ENCODE measurements at places on chromosomes 5 and 9.

DNA sequence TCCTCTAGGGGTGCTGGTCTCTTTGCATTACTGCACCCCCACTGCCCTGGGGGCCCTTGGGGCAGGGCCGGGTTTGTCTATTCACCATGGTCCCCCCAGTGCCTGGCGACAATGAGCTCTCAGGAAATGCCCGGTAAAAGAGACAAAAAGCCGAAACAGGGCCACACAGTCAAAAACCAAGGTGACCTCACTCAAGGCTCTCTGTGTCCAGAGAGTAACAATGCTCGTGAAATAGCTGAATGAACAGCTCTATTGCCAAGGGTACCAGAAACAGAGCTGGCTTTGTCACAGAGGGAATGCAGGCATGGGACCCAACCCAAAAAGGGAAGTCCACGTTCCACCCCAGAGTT lies 16.0 kb downstream of the SH3PXD2B start:
- no peak for DNase-seq

- DNase-seq, result no peak
Measured at GRCh38 chr5:175131432-175131831, 312.6 kb downstream of the DRD1 start.

- DNase-seq, result peak; percentile 19
Measured at GRCh38 chr9:78439190-78439865, 142.4 kb downstream of the PSAT1 start.

GRCh38 chr9:127370147-127370579 lies 26.8 kb upstream of the SLC2A8 start:
- no peak for DNase-seq

- no peak for DNase-seq
Measured at GRCh38 chr5:134177369-134178095, 782 bp upstream of the SKP1 start.

- DNase-seq, result no peak
Measured at GRCh38 chr5:80291761-80292160, 28.0 kb upstream of the SPZ1 start.

DNA sequence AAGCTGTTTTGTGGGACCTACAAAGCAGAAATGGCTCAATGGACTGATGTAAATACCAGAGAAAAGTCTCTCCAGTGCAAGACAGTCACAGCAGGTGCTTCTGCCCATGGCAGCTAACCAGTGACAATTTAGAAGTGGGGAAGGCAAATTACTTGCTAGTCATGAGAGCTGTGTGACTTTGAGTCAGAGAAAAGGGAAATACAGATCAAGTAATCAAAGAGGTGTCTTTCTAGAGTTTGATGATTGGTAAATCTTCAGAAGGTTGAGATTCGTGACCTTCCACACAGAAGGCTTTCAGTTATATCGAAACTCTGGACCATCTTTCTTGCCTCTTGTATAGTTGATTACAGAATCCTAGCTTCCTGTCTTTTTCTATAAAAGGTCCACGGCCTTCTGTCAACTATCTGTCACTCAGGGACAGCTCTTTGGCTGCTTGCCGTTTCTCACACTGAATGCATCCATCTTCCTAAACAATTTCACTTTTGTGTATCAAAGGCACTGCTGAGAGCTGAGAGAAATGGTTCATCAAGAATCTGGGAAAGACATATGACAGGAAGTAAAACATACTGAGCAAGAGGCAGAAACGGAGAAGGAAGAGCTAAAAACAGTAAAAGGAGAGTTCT lies 993.9 kb upstream of the ACO1 start:
- no peak for DNase-seq

DNA sequence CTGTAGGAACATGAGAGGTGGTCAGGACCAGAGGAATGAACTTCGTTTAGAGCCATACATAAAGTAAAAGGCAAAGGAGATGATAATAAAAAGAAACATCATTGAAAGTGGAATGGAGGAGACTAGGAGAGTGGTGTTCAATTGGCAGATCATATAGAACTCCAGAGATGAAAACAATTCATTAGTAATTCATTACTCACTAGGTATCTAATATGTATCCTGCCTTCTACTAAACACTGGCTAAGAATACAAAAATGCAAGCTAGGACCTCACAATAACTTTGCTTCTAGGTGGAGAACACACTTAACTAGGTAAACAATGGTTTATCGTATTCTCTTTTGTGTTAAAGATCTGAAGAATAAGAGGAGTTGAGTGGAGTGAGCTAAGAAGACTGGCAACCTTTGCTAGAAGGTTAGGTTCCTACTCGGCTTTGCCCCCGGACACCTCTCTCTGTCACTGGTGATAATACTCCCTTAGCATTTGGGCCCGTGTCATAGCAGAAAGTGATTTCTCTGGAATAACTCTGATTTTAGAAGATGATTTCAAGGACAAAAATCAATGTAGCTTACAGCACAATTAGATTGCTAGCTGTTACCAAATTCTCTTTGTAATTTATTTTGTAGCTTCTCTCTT lies 88.6 kb upstream of the IFNE start:
- no peak for DNase-seq

DNA sequence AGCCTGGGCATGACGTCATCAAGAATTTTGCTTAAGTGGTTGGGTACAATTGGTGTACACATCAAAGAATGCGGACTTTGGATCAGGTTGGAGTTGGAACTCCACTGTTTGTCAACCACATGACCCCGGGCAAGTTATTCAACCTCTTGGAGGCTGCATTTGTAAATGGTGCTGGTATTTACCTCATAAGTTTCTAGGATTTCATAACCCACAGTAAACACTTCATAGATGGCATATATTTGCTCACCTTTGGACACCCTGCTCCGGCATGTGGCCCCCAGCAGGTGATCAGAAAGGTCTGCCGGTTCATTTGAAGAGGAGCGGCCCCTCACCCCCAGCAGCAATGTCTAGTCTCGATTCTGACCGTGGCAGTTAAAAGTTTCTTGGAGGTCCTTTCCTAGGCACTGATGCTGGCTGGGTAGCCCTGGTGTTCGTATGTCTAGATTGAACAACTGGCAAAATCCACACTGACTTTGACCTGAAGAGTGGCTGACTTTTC lies 60.6 kb downstream of the IL6ST start:
- DNase-seq, result no peak

DNA sequence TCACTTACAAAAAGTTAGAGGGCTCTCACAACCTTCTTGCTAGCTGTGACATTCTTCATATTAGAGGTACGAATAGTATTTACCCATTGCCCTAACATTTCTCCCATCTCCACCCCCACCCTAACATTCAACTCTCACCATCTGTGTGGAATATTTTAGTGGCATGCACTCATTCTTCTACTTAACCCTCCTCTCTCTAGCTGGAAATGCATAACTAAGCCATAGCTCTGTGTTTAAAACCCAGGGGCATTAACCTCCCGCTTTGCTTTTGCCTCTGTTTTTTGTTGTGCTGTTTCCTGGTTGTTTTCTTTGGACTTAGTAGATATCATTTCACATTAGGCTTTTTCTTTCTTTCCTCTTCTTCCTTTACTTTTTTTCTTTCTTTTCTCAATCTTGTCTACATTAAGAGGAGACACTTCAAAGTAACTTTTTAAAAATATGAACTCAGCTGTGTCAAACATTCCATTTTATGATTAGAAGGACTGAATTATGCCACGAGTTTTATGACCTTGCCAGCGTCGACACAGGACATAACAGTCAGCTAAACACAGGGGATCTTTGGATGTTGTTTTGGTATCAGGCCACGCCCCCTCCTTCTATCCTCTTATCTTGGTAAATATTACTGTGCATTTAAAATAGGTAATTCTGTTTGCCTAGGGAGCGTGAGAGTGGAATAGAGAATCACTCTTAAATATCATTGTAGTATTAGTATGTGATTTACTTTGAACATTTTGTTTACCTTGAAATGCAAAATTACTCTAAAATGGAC lies 236.0 kb downstream of the CD180 start:
- no peak for DNase-seq

DNA sequence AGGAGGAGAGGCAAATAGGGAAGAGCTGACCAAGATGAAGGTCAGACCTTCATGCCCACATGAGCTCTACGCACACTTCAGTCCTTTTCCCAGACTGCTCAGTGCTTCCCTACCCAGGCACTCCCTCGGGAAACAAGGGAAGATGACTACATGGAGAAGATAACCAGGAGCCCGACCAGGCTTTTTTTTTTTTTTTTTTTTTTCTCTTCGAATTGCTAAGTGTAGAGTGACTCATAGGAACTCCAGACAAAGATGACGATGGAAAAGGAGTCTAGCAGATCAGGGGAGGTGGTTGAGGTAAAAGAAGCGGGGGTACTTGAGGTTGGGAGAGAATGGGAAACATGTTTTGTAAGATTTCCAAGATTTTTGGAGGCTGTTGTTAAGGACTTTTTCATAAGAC lies 526.1 kb downstream of the BNC2 start:
- DNase-seq, result no peak

GRCh38 chr5:173881811-173882575 lies 6.2 kb upstream of the CPEB4 start:
- no peak for DNase-seq

DNA sequence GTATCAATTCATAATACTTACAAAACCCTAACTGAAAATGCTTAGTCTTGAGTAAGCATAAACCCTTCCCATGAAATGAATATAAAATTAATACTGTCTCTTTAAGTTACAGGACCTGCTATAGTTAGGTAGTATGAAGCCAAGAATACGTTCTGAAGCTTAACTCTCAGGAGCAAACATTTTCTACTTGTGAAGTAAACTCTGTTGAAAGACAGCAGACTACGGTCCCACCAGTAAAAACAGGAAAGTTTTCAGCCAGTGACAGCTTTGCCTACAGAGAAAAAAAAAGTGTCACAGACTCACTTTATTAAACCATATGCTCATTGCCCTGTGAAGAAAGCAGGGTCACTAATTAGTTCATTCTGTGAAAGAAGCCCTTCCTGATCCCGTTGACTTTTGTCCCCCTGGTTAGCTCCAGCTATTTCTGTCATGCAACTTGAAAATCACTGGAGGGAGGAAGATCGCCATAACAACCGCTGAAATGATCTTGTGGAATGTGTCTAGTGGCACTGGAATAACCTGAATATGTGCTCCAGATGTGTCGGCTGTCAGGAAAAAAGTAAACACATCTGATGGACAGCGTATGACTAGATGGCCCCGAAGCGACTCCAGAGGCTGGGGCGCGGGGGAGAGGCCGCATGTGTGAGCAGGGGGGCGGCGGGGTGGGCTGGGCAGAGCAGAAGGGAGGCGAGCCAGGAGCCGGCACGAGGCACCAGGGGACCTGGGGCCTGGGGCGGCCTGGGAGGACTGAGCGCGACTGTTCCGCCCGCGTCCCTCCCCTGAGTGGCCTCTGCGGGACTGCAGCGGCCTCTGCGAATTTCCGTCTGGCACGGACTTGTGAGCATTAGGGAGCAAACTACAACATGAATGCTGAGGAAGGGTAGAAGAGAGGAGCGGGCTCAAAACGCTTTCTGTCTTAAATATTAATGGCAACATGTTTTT lies 41.9 kb downstream of the BNC2 start:
- no peak for DNase-seq

DNA sequence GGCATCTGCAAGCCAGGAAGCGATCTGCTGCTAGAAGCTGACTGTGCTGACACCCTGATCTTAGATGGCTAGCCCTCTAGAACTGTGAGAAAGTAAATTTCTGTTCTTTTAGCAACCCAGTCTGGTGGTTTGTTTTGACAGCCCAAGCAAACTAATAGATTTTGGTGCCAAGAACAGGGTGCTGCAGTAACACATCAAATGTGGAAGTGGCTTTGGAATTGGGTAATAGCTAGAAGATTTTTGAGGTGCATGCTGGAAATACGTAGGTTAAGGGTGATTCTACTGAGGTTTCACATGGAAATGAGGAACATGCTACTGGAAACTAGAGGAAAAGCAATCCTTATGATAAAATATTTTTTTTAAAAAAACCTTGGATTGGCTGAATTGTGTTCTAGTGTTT lies 153.5 kb upstream of the SH3GL2 start:
- no peak for DNase-seq
